Stimulated activated CD8-positive, alpha-beta memory T cell treated with anti-CD3 and anti-CD28 coated beads, Interleukin-4, amount 100 ng/mL, for 24 hours (primary cell): ENCODE measurements at places on chromosomes 4 and X.

DNA sequence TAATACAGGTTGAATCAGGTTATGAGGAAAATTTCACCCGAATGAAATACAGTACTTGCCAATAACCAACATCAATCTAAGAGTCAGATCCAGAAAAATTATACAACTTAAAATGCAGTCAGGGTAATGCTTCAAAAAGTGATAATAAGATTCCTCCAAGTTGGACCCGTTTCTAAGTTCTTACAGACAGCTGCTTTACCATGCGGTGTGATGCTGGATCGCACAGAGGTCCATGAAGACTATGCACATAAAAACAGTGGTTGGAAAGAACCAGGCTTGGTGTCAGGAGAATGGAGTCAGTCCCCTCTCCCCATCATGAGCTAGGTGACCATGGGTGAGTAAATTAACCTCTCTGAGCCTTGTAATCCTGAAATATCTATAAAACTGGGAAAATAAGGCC is 261.3 kb downstream of the QDPR start:
- DNase-seq, result no peak

GRCh38 chrX:31201503-31201902 is 129.7 kb upstream of the FTHL17 start:
- DNase-seq, result no peak

DNA sequence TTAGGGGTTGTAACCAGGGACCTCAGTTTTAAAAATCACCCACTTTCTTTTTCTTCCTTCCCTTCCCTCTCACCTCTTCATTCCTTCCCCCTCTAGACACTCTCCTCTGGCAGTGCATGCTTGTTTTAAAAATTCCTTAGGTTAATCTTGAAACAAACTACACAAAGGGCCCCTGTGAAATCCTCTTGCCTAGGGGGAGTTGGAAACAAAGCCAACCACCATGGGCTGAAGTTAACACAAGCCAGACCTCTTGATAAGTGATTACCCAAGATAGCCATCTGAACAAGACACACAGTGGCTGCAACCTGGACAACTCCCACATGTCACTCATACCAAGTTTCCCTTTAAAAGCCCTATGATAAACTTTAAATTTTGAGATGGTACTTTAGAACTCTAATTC is 68.9 kb downstream of the TENT5D start:
- DNase-seq, result no peak

- DNase-seq, result no peak
Measured at GRCh38 chr4:153273751-153274150, 69.5 kb downstream of the TRIM2 start.

DNA sequence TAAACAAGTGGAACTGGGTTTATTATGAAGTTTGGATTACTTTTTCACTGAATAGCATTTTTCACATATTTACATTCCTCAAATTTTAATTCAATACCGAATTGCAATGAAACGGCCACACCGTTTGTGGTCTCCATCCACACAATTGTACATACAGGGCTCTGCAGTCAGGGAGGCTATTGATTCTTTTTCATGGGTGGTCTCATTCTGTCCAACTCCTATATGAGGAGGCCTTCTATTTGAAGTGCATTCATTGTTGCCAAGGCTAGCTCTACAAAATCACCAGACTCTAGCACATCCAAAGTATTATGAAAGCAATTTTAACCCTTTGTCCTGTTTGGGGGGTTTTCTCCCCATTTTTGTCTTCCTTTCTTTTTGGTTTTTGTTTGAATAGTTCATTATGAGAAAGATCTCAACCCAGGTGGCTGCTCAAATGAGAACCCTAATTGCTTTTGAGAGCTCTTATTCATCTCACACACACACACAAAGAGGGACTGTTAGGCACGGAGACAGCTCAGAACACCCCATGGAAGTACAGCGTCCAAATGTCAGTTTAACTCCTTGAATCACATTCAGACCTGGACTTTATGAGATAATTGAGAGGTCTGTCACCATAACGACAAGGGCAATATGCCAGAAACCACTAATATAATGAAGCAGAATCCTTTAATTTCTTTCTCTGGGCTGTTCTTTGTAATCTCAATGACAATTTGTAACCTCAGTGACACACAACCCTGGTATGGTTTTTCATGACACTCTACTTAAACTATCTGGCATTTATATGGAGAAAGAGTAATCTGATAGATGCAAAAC is 79.4 kb downstream of the NLGN4X start:
- no peak for DNase-seq

- no peak for DNase-seq
Measured at GRCh38 chrX:7950865-7951264, 23.7 kb upstream of the PNPLA4 start.

- DNase-seq, result no peak
Measured at GRCh38 chrX:39262641-39263040, 461.4 kb downstream of the MID1IP1 start.

DNA sequence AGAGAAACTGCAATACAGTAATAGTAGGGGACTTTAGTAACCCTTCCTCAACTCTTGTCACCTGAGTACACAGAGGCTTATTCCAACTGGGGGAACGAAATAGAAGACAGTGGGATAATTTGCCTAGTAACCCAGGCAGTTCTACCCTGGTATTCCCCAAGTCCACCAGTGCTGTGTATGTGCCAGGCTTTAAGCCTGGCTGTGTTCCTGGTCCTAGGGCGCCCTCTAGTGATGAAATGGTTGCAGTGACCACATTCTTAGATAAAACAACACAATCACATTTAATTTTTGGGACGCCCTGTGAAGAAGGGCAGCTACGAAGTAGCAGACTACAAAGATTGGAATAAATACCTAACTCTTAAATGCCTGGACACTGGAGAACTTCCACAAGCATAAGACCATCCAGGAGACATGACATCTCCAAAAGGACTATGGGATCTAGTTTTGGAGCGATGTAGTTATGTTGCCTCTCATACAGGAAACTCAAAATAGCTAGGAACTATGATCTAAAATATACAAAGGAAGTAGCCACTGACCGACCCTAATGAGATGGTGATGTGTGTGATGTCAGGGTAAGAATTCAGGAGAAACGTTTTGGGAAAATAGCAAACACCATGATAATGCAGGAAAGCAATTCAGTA is 288.5 kb upstream of the ZCCHC13 start:
- peak; percentile 38 for DNase-seq

- DNase-seq, result no peak
Measured at GRCh38 chrX:97168646-97169045, 284.9 kb downstream of the RPA4 start.

- no peak for DNase-seq
Measured at GRCh38 chr4:94758141-94758699, 465 bp downstream of the BMPR1B start.

- DNase-seq, result no peak
Measured at GRCh38 chr4:157706155-157706554, 466.7 kb downstream of the GASK1B start.

GRCh38 chr4:169484485-169484884 is 127.9 kb downstream of the NEK1 start:
- DNase-seq, result no peak

DNA sequence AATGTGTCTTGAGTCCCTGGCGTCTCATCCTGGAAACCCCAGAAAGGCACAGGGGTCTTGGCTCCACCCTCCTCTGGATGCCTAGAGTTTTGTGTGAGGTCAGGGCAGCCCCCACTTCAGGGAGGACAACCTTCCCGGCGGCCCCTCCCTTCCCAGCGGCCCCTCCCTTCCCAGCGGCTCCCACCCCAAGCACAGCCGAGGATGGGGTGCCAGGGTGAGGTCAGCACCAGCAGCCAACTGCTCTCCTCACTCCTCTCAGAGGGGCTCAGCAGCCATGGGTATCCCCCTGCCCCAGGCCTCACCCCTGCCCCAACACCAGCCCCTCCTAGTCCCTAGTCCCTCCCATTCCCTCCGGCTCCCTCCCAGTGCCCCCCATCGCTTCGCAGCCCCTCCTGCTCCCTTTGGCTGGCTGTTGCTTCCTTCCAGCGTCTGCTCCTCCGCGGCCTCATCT is 17.4 kb downstream of the DGKQ start:
- DNase-seq, result no peak

DNA sequence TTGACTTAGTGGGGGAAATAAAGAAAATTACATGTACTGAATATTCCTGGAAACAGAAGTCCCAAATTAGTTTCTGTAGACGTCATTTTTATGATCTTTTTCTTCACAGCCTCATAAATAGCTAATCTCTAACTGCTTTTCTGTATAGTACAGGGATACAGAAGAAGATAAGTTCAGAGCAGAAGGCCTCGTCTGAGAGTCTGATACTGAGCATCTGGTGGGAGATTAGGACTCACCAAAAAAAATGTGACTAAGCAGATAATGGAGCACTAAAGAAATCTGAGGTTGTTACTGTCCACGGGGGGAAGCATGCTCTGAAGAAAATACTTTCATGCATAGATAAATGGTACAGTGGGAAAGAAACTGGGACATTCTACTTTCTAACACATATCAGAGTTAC is 115.3 kb upstream of the TRPC5 start:
- no peak for DNase-seq

- DNase-seq, result no peak
Measured at GRCh38 chrX:22278375-22278774, 5.7 kb downstream of the CBLL2 start.

DNA sequence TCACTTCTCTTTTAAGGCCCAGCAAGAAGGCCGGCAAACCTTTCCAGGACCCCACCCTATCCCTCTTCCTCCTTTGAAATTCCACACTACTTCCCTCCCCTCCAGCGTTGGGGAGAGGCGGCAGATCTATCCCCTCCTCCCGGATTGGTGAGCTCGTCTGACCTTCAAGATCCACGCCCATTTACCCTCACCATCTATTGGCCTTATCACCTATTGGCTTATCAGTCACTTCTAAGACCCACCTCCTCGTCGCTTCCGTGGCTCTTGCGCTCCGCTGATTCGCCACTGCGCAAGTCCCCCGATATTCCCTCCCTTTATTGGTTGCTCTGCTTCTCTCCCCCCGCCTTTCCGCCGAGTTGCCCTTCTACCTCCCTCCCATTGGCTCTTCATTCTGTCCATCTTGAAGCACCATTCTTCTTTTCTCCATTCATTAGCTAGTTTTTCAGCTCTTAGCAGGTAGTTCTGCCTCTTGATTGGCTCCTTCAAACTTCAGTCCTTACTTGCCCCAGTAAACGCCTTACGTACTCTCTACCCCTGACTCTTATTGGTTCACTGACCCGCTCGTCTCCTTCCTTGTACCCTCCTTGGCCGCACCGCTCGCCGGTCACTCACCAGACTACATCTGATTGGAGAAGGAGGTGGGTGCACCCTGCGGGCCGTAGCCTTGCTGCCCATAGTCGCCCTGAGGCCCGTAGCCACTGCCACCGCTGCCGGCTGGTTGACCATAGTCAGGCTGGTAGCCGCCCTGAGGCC is 4.8 kb upstream of the PRICKLE3 start:
- DNase-seq, result peak; percentile 67

DNA sequence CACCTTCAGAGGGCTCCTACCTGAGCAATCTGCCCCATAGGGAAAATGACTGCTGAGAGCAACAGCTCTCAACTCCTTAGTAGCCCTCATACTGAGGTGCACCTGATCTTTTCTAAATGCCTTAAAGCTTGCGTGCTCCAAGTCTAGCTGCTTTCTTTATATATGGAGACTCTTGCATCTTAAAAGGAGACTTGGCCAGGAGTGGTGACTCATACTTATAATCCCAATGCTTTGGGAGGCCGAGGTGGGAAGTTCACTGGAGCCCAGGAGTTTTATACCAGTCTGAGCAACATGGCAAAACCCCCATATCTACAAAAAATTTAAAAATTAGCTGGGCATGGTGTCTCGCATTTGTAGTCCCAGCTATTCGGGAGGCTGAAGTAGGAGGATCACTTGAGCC is 78.1 kb upstream of the TRIM2 start:
- DNase-seq, result no peak

DNA sequence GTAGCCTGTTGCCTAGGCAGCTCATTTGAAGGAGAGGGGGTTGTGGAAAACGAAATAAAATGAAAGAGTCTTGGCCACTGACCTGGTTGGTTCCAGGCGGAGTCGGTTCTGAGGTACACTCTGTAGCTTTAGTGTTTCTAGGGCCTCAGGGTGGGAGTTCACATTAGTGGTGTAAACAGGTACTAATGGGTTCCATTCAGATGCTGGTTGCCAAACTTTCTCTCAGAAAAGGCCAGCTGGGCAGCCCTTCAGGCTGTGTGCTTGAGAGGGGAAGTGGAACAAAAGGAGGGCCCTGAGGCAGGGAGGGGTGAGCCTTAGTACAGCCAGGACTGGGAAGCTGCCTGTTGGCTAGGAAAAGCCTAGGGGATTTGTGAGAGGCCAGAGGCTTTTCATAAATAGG is 24.8 kb downstream of the NHSL2 start:
- DNase-seq, result no peak

- no peak for DNase-seq
Measured at GRCh38 chr4:15938182-15938581, 358 bp downstream of the FGFBP1 start.

- DNase-seq, result no peak
Measured at GRCh38 chr4:74016068-74016467, 17.6 kb upstream of the CXCL5 start.

DNA sequence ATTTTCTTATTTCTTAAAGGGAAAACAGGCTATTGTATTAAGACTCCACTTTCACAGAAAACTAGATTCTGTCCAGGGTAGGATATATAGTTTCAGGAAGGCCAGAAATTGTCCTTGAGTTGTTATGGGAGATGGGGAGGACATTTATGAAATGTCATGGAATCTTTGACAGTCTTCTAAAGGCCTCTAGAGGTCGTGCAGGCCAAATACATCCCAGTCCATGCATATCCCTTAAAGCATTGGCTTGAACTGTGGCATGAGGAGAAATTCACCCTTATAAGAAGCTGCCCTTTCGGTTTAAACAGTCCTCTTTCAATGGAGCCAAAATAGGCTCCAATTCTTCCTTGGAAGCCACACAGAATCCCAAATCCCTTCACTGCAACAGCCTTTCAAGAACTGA is 183.6 kb upstream of the NOCT start:
- no peak for DNase-seq

DNA sequence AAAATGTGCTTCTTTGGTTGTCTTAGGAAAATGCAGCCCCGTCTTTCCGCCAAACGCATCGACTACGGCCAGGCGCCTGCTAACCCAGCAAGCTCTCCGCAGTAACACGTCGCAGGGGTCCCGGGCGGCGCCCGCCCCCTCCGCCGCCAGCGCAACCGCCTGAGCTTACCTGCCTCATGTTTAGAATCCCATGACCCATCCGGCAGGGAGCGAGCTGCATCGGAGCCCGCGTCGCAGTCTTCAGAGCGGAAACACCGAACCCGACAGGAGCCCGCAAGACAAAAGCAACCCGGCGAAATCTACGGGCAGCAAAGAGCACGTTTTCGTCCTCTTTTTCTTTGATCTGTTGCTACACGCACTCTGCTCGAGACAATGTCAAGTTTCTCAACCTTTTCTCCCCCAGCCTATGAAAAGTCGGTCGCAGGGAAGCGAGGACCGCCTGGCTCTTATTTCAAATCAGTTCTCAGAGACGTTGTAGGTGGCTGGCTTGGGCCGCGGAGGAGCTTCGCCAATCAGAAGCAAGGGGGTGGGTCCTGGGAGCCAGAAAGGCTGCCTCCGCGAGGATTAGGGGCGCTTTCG is at the start of gene MID1:
Gene MID1 (minus strand): TSS at position 465 of the 579 bp plus-strand sequence. CDS start 53,038 bp downstream, outside the sequence.
- DNase-seq, result no peak

GRCh38 chr4:76053730-76054129 is 17.9 kb upstream of the CXCL11 start:
- DNase-seq, result no peak

- no peak for DNase-seq
Measured at GRCh38 chr4:81790477-81790876, 318.8 kb upstream of the RASGEF1B start.

- no peak for DNase-seq
Measured at GRCh38 chr4:2482693-2483092, 13.8 kb downstream of the RNF4 start.
